T-helper 17 cell (primary cell): ENCODE measurements at places on chromosomes 6 and 20.
A peak's percentile ranks its signal among the peaks of the same experiment; 100 is the strongest.

GRCh38 chr6:109454496-109455436 is 806 bp downstream of the MICAL1 start:
- no peaks in the 10 kb centered on the region for H3K36me3 ChIP-seq
- H3K4me1 ChIP-seq = peaks cover 44% of the 10 kb centered on the region
- DNase-seq = peak; percentile 52

GRCh38 chr6:99165838-99166237 is 183.6 kb downstream of the FAXC start:
- no peak overlapping the region for H3K27ac ChIP-seq
- H3K27me3 ChIP-seq = peaks cover 8% of the 10 kb centered on the region
- no peak for DNase-seq
- H3K36me3 ChIP-seq = no peaks in the 10 kb centered on the region
- H3K4me3 ChIP-seq = no peak overlapping the region

- H3K27ac ChIP-seq = no peak overlapping the region
- no peaks in the 10 kb centered on the region for H3K4me1 ChIP-seq
- peaks cover 2% of the 10 kb centered on the region for H3K36me3 ChIP-seq
- no peaks in the 10 kb centered on the region for H3K27me3 ChIP-seq
- DNase-seq = no peak
Measured at GRCh38 chr6:134161041-134161440, 108.6 kb upstream of the SLC2A12 start.

DNA sequence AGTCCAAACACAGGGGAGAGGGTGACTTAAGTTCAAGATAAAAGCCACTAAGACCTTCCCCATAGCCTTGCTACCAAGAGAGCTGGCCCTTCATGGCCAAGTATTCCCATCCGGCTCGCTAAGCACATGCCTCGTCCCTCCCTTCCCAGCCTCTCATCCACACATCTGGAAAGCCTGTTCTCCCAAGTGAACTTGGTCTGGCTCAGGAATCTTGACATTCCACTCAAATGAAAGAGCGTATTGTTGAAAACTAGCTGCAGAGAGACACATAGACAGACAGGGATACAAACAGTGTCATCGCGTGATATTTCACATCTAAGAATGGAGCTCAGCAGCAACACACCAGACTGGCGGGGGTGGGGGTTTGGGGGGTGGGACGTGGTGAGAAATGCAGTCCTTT is 182.8 kb upstream of the FOXQ1 start:
- H3K27ac ChIP-seq = no peak overlapping the region
- no peak overlapping the region for H3K4me3 ChIP-seq
- peaks cover 9% of the 10 kb centered on the region for H3K27me3 ChIP-seq
- DNase-seq = no peak
- H3K4me1 ChIP-seq = peaks cover 5% of the 10 kb centered on the region

- H3K27ac ChIP-seq = no peak overlapping the region
- H3K36me3 ChIP-seq = no peaks in the 10 kb centered on the region
- no peaks in the 10 kb centered on the region for H3K4me1 ChIP-seq
- H3K4me3 ChIP-seq = no peak overlapping the region
Measured at GRCh38 chr20:7836076-7836475, 104.2 kb downstream of the HAO1 start.

DNA sequence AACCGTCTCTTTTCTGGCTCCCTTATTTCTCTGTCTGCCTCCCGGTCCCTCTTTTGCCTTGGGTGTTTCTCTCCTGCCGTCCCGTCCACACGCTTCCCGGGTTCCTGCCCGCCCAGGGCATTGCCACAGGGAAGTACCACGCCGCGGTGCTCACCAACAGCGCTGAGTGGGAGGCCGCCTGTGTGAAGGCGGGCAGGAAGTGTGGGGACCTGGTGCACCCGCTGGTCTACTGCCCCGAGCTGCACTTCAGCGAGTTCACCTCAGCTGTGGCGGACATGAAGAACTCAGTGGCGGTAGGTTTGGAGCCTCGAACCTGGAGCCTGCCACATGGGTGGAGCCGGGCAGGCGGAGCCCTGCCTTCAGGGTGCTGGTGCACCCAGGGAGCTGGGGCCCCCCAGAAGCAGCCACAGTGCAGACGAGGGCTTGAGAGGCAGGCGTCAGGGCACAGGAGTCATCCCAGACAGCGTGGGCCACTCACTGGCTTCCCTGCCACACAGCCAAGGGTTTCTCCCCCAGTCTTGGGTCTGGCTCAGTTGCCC is 21.3 kb downstream of the NPEPL1 start:
- H3K27me3 ChIP-seq = no peaks in the 10 kb centered on the region
- DNase-seq = no peak
- no peak overlapping the region for H3K4me3 ChIP-seq
- no peaks in the 10 kb centered on the region for H3K4me1 ChIP-seq
- H3K27ac ChIP-seq = no peak overlapping the region
- H3K36me3 ChIP-seq = no peaks in the 10 kb centered on the region

- no peak for DNase-seq
- H3K36me3 ChIP-seq = no peaks in the 10 kb centered on the region
- no peak overlapping the region for H3K4me3 ChIP-seq
- H3K4me1 ChIP-seq = no peaks in the 10 kb centered on the region
- H3K27me3 ChIP-seq = no peaks in the 10 kb centered on the region
- H3K27ac ChIP-seq = no peak overlapping the region
Measured at GRCh38 chr6:9540126-9540525, 874.7 kb downstream of the TFAP2A start.

- no peaks in the 10 kb centered on the region for H3K4me1 ChIP-seq
- no peak for DNase-seq
- H3K27me3 ChIP-seq = no peaks in the 10 kb centered on the region
- H3K36me3 ChIP-seq = no peaks in the 10 kb centered on the region
- no peak overlapping the region for H3K27ac ChIP-seq
Measured at GRCh38 chr6:116287689-116288282, 8.1 kb upstream of the TSPYL1 start.

DNA sequence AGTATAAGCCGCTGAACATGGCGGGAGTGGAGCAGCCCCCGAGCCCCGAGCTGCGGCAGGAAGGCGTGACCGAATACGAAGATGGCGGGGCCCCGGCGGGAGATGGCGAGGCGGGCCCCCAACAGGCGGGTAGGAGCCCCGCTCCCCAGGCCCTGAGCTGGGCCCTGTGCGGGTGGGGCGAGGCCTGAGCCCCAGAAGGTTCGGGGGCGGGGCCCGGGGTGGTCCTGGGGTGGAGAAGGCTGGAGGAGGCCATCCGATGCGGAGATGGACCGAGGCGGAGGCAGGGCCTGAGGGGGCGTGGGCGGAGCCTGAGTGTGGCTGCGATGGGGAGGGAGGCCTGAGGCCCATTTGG is 7.1 kb downstream of the L3MBTL1 start:
- H3K27ac ChIP-seq = peak overlapping the region; percentile 90
- H3K4me3 ChIP-seq = peak overlapping the region; percentile 96
- H3K36me3 ChIP-seq = no peaks in the 10 kb centered on the region
- H3K27me3 ChIP-seq = peaks cover 10% of the 10 kb centered on the region

GRCh38 chr6:35893246-35893645 is 27.7 kb downstream of the SRPK1 start:
- no peaks in the 10 kb centered on the region for H3K27me3 ChIP-seq
- peaks cover 18% of the 10 kb centered on the region for H3K4me1 ChIP-seq
- no peak overlapping the region for H3K4me3 ChIP-seq
- DNase-seq = no peak
- peak overlapping the region; percentile 74 for H3K27ac ChIP-seq

DNA sequence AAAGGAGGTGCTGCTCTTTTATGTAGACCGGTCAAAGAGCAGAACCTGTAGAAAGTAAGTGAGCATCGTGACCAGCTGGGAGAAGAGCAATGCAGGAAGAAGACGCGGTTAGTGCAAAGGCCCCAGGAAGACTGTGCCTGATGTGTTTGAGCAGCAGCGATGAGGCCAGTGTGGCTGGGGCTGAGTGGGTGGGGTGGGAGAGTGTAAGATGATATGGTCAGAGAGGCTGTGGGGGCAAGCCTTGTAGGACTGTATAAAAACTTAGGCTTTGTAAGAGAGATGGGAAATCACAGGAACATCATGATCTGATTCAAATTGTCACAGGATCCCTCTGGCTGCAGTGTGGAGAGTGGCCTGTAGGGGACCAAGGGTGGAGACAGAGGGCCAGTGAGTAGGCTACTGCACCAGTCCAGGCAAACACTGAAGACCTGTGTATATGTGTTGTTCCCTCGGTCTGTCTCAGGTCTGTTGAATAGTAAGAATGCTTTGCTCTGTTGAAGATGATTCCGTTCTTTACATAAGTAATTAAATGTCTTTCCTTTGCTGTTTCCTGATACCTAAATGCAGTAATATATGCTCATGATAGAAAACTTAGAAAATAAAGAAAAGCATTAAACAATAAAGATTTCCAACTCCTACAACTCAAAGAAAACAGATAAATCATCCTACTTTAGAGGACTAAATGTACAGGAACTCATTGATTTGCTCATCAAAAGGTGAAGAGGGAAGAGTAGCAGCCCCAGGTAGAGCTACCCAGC is 23.6 kb upstream of the WFDC2 start:
- no peak overlapping the region for H3K4me3 ChIP-seq
- H3K4me1 ChIP-seq = peaks cover 26% of the 10 kb centered on the region
- peaks cover 48% of the 10 kb centered on the region for H3K27me3 ChIP-seq
- no peak overlapping the region for H3K27ac ChIP-seq

DNA sequence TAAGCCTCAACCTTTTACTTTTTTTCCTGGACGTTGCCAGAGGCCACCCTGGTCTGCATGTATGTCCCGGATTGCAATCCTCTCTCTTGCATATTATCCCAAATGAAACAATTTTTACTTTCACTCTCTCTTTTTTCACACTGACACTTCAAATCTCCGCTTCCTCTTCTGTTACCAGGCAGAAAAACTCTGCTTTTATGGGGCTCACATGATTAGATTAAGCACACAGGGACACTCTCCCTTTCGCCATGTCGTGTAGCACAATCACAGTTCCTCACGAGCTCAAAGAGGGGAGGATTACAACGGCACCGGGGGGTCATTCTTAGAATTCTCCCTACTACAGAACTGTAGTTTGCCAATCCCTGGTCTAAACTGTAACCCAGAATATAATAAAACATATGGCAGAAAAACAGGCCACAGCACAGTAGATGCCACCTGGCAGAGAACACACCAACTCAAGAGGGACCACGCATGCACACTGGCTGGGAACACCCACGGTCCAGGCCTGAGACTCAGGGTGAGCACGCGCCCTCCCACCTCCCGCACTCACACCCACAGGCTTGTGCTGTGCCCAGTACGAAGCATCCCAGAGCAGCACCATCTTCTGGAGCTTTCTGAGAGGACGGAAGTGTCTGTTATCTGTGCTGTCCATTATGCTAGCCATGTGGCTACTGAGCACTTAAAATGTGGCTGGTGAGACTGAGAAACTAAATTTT is 288.7 kb downstream of the KIF16B start:
- peaks cover 6% of the 10 kb centered on the region for H3K36me3 ChIP-seq
- no peak overlapping the region for H3K27ac ChIP-seq
- DNase-seq = no peak
- H3K4me1 ChIP-seq = no peaks in the 10 kb centered on the region
- H3K27me3 ChIP-seq = no peaks in the 10 kb centered on the region

DNA sequence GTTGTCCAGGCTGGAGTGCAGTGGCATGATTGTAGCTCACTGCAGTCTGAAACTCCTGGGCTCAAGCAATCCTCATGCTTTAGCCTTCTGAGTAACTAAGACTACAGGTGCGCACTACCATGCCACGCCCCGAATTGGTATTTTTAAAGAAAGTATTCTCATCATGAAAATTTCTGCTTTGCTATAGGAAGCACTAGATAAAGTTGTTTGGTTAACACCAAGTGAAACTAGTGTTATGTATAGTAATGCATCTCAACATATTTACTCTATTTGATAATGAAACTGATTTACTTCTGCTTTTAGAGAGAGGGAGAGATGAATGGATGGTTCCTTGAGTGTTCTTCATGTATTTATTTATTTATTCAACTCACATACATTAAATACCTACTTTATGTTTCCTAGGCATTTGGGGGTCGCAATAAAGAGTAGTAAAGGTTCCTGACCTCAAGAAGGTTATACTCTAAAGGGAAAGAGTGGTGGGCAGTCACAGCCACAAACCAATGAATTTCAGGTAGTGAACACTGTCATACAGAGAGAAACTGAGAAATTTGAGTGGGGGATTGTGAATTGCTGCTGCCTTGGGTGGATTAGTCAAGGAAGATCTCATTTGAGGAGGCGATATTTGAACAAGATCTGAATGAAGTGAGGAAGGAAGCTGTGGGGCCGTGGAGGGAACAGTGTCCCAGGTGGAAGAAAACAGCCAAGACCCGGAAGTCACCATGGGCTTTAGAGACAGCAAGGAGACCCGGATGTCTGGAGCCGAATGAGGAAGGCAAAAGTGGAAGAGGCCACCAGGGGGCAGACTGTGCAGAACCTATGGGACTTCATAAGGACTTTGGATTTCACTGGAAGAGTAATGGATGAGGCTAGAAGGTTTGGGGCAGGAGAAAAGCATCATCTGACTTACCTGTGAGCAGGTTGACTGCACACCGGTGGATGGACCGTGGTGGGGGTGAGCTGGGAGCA is 185.6 kb downstream of the TSHZ2 start:
- no peaks in the 10 kb centered on the region for H3K36me3 ChIP-seq
- H3K27ac ChIP-seq = no peak overlapping the region
- peaks cover 14% of the 10 kb centered on the region for H3K4me1 ChIP-seq

DNA sequence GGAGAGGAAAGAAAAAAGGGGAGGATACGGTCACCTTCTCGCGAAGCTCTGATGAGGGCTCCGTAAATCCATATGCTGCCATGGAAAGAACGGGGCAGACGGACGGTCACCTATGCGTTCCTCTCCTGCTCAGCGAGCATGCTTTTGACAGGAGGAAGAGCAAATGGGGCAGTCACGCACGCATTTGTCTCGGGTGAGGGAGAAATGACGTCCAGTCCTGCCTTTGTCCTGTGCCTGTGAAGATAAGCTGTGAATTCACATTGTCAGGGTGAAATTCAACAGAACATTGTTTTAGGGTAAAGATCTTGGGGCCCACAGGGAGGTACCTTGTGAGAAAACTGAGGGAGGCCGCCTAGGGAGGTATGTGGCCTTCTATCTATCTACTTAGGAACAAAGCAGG is 83.8 kb downstream of the IRF4 start:
- H3K4me1 ChIP-seq = peaks cover 32% of the 10 kb centered on the region
- no peak for DNase-seq
- H3K4me3 ChIP-seq = peak overlapping the region; percentile 60
- no peaks in the 10 kb centered on the region for H3K36me3 ChIP-seq

GRCh38 chr6:131597446-131597845 is 24.4 kb downstream of the ARG1 start:
- peaks cover 10% of the 10 kb centered on the region for H3K36me3 ChIP-seq
- H3K4me3 ChIP-seq = no peak overlapping the region
- H3K4me1 ChIP-seq = peaks cover 4% of the 10 kb centered on the region
- no peak overlapping the region for H3K27ac ChIP-seq

- H3K27ac ChIP-seq = no peak overlapping the region
- peak overlapping the region; percentile 53 for H3K4me3 ChIP-seq
- peak; percentile 76 for DNase-seq
- peaks cover 35% of the 10 kb centered on the region for H3K4me1 ChIP-seq
- no peaks in the 10 kb centered on the region for H3K36me3 ChIP-seq
Measured at GRCh38 chr6:30453508-30454116, 35.7 kb upstream of the HLA-E start.

DNA sequence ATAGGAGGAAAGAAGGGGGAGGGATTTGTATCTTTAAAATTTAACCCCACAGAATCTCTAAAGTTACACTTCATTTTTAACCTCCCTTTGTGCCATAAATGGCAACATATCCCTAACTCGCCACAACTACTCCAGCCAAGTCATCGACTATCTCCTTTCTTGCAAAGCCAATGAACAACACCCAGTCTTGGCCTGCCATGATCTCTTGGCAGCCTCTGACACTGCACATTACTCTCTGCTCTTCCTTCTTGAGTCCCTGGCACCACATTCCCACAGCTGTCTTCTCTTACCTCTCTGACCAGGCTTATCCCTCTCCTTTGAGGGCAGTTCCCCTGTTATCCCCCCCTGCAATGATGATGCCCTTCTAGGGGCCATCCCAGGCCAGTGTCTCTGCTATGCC is 42.5 kb downstream of the MBOAT1 start:
- H3K4me1 ChIP-seq = peaks cover 43% of the 10 kb centered on the region
- peaks cover 4% of the 10 kb centered on the region for H3K36me3 ChIP-seq
- no peak for DNase-seq
- H3K27me3 ChIP-seq = no peaks in the 10 kb centered on the region
